Stomach (tissue), 19 donors: ENCODE measurements at places on chromosomes 11 and 22. TPM values are rescaled to one million over a fixed set of nuclear protein-coding genes. Genes with fewer than 3 reads are reported as not detected.

The PATE4 gene
- not detected for total RNA-seq

The MRPL11 gene
- total RNA-seq, result 29.7 TPM

The SLC17A6 gene
- total RNA-seq, result not detected

GRCh38 chr11:1435820-1436467 lies 46.2 kb downstream of the BRSK2 start:
- H3K4me1 ChIP-seq, result peaks cover 35% of the 10 kb centered on the region
- no peak for DNase-seq

DNA sequence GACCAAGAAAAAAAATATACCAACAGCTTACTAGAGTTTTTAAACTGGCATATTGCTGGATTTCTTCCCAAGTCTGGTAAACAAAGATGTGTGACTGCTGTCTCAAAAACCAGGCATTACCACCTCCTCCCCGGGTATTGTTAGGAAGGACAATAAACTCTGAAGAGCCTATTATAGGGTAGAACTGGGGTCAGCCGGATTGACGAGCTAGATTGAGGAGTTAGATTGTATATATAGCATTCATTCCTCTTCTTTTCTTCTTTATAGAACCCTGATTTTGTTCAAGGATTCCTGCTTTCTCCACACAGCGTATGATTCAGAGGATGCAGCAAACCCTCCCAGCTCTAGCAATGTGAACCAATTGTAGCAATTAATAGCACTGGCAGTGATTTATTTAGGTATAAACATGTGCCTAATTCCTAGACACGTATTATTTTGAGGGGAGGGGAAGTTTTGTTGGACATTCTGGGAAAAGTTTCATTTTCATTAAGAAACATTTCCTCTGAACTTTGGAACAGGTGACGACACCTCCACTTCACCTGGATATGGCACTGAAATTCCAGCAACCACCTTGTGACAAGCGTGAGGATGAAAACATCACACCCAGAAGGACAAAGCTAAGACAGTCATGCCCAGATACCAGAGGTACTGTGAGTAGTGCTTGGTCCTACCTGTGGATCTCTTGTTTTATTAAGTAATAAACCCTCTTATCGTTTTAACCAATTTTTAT lies 679.4 kb upstream of the KIRREL3 start:
- H3K27me3 ChIP-seq, result no peaks in the 10 kb centered on the region
- no peak overlapping the region for H3K27ac ChIP-seq
- no peaks in the 10 kb centered on the region for H3K4me1 ChIP-seq
- DNase-seq, result no peak
- no peaks in the 10 kb centered on the region for H3K36me3 ChIP-seq
- H3K4me3 ChIP-seq, result no peak overlapping the region

GRCh38 chr11:92423115-92424034 lies 198.8 kb downstream of the FAT3 start:
- H3K4me1 ChIP-seq, result no peaks in the 10 kb centered on the region
- no peaks in the 10 kb centered on the region for H3K27me3 ChIP-seq
- H3K27ac ChIP-seq, result no peak overlapping the region
- H3K4me3 ChIP-seq, result no peak overlapping the region
- DNase-seq, result no peak
- no peaks in the 10 kb centered on the region for H3K36me3 ChIP-seq
